ENCODE measurements at places on chromosomes 3 and 15. TPM values are rescaled to one million over a fixed set of nuclear protein-coding genes. Genes with fewer than 3 reads are reported as not detected.

RLBP1 gene
- not detected for total RNA-seq

TMEM108 gene
- 0.28 TPM for total RNA-seq

EAF2 gene
- 3.7 TPM for total RNA-seq

MASP1 gene
- 1.9 TPM for total RNA-seq

TMC3 gene
- total RNA-seq, result not detected

ABHD10 gene
- total RNA-seq, result 9.6 TPM

XPC gene
- total RNA-seq, result 49.2 TPM

AQP9 gene
- total RNA-seq, result 10.0 TPM

LDHAL6B gene
- total RNA-seq, result not detected

ERC2 gene
- not detected for total RNA-seq

LRTM1 gene
- total RNA-seq, result not detected

FEZF2 gene
- total RNA-seq, result not detected

NANOGP8 gene
- not detected for total RNA-seq

GTF2A2 gene
- total RNA-seq, result 26.7 TPM

- DNase-seq, result peak; percentile 46
These were observed 386 bp downstream of the SQOR start for GRCh38 chr15:45635191-45635638.

DNA sequence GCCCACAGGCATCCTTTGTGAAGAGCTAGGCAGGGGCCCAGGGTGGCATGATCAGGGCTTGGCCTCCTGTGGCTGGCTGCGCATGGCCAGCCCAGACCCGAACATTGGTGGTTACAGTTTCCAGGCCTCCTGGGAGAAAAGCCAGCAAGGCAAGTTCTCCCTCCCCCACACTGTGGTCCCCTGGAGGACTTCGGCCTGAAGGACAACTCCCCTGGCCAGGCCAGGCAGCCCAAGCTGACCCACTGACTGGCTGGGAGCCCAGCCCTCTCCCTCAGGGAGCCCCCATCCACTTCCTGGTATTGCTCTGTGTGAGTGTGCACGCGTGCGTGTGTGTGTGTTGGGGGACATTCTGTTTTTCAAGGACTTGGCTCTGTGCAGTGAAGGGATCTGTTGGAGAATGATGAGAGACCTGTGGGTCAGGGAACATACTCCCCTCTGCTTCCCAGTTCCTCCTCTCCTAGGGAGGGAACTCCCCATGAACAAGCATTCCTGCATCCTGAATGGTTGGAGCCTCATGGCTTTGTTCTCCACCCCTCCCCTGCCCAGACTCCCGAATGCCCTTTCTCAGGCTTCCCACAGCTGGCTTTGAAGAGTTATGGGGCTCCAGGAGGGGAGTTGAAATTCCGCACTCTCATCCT, 29.5 kb downstream of the CORO2B start:
- peak; percentile 61 for DNase-seq

- DNase-seq, result no peak
These were observed 1.1 kb upstream of the GABRB3 start for GRCh38 chr15:26773917-26774316.

DNA sequence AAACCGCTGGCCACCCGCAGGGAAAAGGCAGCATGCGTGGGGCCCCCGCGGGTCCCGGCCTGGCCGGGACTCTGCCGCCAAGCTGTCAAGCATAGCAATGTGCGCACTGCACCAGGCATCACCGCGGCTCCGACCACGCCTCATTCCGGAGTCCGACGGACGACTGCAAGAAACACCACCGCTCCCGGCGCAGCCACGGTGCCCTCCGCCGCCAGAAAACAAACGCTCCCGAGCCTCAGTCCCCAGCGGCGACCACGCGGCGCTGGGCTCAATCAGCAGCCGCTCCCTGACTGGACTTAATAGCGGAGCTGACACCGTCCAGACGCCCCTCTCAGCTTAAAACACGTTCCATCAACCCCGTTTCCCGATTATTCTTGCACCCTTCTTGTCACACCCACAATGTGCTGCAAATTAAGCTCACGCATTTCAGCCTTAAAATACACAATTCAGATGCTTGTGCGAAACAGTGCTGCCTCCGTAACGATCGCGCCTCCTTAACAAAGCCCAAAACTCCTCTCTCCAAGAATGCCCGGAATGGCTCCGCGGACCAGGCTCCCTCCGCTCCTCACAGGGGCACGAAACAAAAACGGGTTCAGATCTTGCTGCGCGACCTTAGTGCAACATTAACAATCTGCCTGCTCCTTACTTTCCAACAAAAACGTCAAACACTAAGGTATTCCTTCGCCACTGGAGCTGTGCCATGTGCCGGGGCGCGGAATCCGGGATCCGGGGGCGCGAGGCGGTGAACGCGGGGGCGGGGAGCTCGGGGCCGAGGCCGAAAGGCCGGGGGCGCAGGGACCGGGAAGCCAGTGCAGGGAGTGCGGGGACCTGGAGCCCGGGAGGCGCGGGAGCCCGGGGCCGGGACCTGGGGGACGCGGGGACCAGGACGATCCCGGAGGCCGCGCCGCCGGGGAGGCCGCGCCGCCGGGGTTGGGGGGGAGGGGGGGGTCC, 655 bp downstream of the CYFIP1 start:
- no peak for DNase-seq

DNA sequence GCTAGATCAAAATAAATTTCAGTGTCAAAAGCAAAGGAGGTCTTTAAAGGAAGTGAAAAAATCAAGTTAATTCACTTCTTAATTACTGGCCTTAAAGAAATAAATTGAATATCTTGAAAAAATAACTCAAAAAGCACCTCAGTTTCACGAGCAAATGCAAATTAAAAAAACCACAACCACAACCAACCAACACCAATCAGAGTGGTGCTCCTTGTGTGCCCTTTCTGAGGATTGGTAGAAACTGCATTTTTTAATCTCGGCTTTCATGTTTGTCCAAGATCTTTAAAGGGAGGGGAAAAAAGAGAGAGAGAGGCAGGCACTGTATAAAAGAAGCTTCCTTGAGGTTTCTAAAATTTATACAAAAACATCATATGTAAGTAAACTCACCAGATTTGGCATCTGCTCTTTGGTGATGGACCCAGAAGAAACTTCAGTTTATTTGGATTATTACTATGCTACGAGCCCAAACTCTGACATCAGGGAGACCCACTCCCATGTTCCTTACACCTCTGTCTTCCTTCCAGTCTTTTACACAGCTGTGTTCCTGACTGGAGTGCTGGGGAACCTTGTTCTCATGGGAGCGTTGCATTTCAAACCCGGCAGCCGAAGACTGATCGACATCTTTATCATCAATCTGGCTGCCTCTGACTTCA, at the start of gene GPR15:
Gene GPR15 (plus strand): TSS at position 357 of the 653 bp plus-strand sequence. CDS start 56 bp downstream, at position 413.
- DNase-seq, result no peak

DNA sequence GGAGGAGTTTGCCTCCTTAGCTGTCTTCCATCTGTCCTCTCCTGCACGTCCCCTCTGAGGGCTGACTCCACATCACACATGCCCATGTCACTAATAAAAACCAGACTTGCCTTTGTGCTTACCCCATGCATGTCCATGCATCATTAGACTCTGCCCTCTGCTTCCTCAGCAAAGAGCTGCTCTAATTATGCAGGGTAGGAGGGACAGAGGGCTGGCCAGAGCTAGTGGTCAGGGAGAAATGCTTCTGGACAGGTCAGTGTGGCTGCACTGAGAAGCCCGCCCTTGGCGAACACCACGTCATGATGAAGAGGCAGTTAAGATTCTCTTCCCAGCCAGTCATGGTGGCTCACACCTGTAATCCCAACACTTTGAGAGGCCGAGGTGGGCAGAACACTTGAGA, 8.9 kb downstream of the CA12 start:
- no peak for DNase-seq

DNA sequence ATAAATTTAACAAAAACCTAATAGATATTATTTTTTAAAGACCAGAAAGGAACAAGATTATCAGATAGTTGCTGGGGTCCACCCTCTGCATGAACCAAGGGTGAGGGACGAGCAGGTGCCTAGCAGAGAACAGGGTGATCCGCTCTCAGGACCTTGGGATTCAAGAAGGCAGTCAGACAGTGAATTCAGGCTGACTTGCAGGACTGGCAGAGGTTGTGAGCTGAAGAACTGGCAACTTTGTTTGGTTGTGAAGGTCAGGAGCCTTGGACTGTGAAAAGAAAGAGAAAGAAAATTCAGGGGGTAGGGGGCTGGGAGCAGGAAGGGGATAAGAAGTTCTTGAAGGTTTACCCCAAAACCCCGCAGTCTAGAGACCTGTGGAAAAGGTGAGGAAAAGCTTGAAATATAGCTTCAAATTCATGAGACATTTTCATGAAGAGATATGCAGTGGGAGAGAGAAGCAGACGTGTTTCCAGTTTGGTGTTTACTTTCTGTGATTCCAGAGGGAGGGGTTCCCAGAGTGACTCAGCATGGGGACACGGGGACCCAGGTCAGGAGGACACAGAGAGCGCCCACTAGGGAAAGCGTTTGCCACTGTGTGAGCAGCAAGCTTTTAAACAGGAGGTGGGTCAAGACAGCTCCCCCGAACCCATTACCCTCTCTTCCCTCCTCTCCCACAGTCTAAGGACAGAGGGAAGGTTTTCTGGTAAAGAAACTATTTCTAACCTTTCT, 217.2 kb upstream of the UMPS start:
- no peak for DNase-seq

GRCh38 chr3:118782755-118783202, 251.9 kb downstream of the IGSF11 start:
- no peak for DNase-seq

- DNase-seq, result no peak
These were observed 56.4 kb downstream of the PLD1 start for GRCh38 chr3:171753665-171754408.

DNA sequence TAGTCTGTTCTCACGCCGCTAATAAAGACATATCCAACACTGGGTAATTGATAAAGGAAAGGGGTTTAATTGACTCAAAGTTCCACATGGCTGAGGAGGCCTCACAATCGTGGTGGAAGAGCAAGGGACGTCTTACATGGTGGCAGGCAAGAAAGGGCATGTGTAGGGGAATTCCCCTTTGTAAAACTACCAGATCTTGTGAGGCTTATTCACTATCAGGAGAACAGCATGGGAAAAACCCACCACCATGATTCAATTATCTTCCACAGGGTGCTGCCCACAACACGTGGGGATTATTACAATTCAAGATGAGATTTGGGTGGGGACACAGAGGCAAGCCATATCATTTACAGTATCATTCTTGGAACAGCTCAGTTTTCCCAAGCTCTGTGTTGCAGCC, 268.0 kb downstream of the SUCLG2 start:
- DNase-seq, result no peak

- peak; percentile 79 for DNase-seq
These were observed 103.5 kb downstream of the CD47 start for GRCh38 chr3:107987036-107987939.

GRCh38 chr3:36956155-36956554, 11.3 kb upstream of the TRANK1 start:
- no peak for DNase-seq

- DNase-seq, result no peak
These were observed 49.6 kb downstream of the RFX7 start for GRCh38 chr15:56194035-56194434.

DNA sequence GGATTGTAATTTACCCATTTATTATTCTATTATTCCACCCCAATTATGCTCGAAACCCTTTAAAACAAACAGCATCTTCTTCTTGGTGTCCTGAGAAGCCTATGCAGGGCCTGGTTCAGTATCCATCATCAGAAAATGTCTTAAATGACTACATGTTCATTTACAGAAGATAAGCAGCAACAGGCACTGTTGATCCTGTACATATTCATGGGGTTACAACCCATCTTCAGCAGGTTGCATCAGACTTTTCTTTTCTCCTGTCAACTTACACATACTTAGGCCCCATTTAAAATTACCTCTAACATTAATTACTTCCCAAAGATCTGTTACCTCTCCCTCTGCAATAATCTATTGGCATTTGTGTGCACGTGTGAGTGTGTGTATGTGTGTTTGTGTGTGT, 18.9 kb downstream of the TUSC7 start:
- DNase-seq, result no peak

DNA sequence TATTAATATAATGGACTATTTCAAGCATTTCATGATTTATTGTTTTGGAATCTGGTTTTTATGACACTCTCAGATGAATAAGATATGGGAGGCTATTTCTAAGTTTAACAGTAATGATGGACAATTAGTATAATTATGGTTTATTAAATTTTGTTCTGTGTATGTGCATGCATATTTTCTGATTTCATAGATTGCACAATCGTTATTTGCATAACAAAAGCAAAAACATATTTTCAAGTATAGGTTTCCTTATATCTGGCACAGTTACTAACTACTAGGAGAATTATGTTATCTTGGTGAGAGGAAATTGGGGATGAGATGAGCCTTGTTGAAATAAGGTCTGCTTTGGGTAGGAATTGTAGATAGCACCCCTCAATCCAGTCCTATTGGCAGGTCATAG, 413.1 kb downstream of the MCTP2 start:
- DNase-seq, result no peak

GRCh38 chr15:79310612-79310984, 314 bp upstream of the TMED3 start:
- DNase-seq, result no peak

GRCh38 chr3:4525560-4526223, 32.5 kb downstream of the ITPR1 start:
- no peak for DNase-seq

- no peak for DNase-seq
These were observed 54.8 kb downstream of the MYO9A start for GRCh38 chr15:72063186-72063585.

DNA sequence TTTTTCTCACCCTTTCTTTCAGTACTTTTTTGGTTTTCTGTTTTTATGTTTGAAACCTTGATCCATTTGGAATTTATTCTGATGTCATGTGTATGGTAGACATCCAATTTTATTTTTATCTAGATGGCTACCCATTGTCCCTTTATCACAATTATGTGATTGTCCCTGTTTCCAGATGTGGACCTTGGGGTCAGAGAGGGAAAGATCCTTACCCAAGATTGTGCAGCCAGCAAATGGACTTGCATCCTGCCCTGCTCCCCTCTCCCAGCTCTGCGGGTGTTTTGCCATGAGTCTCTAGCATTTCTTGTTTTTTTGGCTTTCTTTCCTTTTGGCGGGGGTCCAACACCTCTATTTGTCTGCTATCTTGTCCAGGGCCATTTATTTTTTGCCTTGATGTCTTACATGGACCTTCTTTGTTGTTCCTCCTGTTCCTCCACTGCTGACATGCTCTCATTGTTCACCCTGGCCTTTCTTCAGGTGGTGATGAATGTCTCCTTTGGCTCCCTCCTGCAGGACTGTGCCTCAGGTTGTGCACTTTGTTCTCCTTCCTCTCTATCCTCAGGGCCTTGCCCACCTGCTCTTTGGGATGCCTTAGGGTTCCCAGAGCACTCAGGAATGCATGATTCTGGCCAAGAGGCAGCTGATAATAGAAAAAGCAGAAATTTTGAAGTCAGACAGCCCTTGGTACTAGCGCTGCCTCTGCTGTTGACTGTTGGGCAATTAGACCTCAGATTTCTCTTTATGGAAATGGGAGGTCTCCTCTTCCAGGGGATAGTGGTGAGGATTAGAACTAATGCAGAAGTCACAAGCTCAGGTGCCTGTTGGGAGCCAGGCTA, 84.3 kb downstream of the EEFSEC start:
- no peak for DNase-seq

DNA sequence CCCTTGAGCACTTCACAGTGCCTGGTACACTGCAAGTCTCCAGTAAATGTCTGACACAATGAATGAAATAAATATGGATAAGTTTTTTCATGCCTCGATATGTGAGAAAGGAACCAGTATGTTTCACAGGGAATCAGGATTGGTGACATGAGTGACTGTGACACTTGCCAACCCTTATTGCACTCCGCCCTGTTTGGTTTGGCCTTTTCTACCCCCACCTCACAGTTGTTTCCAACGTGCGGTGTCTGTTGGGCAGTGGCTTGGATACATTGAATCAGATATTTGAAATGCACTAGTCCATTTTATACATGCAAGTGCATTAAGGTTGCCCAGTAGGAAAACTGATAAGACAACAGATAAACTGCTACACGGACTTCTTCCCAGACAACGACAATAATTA, 2.0 kb downstream of the NPHP3 start:
- DNase-seq, result no peak

Data from thoracic aorta (tissue), 2 donors.